ENCODE measurements at places on chromosomes 1 and 21. TPM values are rescaled to one million over a fixed set of nuclear protein-coding genes. Genes with fewer than 3 reads are reported as not detected.

Gene RCC1
- 57.1 TPM for total RNA-seq

Gene ABCA4
- not detected for total RNA-seq

DNA sequence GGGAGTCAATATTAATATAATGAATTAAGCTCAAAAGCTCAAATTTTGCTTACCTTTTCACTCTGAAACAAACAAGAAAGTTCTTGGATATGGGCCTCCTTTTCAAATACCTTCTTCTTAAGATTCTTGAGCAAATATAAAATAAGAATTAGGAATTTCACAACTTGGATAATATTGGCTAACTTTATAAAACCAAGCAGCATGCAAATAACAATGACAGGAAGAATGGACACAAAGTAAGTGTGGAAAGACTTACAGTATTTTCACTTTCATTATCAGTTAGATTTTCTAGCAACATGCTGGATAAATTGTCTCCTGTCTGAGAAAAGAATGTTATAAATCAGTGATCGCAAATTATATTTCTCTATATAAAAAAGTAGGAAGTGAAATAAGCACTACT lies 13.2 kb downstream of the ODF2L start:
- no peak for DNase-seq

GRCh38 chr1:22627331-22627730 lies 9.1 kb upstream of the C1QA start:
- no peak for DNase-seq

DNA sequence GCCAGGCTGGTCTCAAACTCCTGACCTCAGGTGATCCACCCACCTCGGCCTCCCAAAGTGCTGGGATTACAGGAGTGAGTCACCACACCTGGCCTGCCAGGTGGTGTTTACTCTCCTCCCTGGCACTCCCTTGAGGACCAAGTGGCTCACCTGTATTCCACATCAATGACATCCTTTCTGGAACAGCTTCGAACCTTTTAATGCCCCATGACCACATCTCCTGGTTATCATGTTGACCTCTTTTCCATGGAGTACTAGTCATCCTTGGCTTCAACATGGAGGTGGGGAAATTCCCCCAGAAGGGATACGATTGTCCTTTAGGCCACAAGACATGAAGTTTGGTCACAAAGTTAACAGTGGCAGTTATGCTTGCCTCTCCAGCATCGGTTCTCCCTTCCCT lies 66.9 kb downstream of the CDC7 start:
- DNase-seq: no peak

DNA sequence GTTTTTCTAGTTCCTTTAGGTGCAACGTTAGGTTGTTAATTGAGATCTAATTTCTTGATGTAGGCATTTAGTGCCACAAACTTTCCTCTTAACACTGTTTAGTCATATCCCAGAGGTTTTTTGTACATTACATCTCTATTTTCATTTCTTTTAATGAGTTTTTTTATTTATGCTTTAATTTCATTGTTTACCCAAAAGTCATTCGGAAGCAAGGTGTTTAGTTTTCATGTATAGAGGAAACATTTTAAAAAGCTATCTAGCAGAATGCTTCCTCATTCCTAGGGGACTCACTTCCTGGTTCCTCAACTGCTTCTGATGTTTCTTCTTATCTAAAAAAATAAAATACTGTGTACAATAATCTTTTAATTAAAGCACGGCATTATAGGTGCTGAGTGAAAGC lies 307.2 kb upstream of the CAMK1G start:
- no peak for DNase-seq

Measured in natural killer cell treated with Interleukin-12 subunit alpha and Interleukin-12 subunit beta and Interleukin-15 and Interleukin-18, amount 100 ng/mL, for 72 hours (primary cell).